Fibroblast of villous mesenchyme (primary cell): ENCODE measurements at places on chromosomes 4 and X. TPM values are rescaled to one million over a fixed set of nuclear protein-coding genes. Genes with fewer than 3 reads are reported as not detected.

- DNase-seq = no peak
Observed at GRCh38 chr4:153645183-153645582, 38.9 kb upstream of the TLR2 start.

- no peak for DNase-seq
Observed at GRCh38 chr4:6453688-6453990, 18.8 kb downstream of the PPP2R2C start.

Gene COX7B2
- total RNA-seq = not detected in 2 replicates

GRCh38 chrX:118525174-118525730, 29.6 kb downstream of the DOCK11 start:
- no peak for DNase-seq

Gene ATP1B4
- total RNA-seq = not detected in 2 replicates

DNA sequence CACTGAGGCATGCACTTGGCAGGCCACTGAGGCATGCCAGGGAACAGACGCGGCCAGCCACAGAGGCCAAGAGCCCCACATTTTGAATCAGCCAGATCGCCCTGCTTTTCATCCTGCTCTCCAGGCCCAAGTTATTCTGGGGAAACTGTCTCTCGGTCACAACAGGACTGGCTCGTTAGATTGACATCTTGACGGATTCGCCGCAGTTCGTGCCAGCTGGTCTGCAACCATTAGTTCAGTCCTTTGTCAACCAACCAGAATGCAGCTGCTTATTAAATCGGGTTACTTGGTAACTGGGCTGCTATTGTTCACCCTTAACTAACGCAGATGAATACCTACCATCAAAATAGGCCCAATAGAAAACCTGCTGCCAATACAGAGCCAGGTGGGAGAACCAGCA, 16.7 kb downstream of the CLDN34 start:
- no peak for DNase-seq

DNA sequence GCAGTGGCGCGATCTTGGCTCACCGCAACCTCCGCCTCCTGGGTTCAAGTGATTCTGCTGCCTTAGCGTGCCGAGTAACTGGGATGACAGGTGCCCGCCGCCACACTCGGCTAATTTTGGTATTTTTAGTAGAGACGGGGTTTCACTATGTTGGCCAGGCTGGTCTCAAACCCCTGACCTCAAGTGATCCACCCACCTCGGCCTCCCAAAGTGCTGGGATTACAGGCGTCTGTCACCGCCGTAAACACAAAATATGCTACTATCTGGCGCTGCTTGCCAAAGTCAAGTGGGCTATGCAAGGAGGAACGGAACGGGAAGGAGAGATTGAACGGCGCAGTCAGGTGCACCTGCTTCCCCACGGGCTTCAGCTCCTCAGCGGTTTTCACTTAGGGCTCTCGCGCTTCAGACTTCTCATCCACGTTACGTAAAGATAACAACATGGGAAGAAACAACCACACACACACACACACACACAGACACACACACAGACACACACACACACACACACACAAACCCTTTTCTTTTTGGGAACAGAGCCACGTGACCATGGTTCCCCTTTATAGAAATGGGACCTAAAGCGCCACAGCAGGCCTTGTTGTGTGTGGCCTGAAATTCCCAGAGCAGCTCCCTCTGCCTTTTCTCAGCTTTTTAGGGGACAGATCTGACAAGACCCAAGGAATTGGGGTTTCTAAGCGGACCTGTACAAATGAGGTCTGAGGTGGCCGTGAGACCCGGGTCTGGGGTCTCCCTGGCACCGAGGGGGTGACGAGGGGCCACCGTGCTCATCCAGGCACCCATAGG, 1.5 kb downstream of the P2RY8 start:
- no peak for DNase-seq

Gene CT55
- not detected in 2 replicates for total RNA-seq

Gene IL9R
- not detected in 2 replicates for total RNA-seq

Gene EDA
- under 0.01 TPM in 1 of 2 replicates, not detected in the other for total RNA-seq

Gene GYPE
- total RNA-seq = 0.64 and 0.86 TPM in 2 replicates

Gene LRRC66
- total RNA-seq = 0.32 and 0.43 TPM in 2 replicates

DNA sequence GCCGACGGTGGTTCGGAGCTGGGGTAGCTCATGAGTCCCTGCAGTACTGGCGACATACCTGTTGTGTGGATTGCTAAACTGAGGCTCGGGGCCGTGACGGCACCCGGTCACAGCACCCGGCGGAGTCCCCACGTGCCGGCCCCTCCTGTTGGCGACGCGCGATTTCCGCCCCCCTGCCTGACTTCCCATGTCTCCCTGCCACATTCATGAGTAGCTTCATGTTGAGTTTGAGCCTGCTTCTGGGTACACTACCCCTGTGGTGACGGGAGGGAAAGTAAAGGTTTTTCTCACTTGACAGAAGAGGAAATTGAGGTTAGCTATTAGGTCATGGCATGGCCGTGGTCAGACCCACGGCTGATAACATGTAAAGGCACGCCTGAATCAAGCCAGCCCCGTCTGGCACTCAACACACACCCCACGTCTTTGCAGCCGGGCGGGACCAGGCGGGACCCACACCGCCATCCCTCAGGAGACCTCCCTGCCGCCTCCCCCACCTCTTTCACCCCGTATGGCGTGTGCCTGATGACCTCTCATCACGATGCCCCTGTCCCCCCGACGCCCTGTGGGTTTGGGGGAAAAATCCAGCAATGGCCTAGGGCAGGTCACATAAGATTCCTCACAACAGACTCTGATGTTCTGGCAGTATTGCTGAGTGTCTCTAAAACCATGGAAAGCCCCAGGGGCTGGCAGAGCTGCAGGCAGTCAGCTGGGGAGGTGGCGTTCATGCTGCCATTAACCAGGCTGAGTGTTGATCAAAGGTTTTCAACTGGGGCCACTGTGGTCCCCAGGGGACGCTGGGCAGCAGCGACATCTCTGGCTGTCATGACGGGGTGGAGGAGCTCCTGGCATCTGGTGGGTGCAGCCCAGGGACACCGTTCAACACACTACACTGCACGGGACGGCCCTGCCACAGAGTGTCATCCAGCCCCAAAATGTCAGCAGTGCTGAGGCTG, 29.2 kb downstream of the P2RY8 start:
- DNase-seq = no peak

DNA sequence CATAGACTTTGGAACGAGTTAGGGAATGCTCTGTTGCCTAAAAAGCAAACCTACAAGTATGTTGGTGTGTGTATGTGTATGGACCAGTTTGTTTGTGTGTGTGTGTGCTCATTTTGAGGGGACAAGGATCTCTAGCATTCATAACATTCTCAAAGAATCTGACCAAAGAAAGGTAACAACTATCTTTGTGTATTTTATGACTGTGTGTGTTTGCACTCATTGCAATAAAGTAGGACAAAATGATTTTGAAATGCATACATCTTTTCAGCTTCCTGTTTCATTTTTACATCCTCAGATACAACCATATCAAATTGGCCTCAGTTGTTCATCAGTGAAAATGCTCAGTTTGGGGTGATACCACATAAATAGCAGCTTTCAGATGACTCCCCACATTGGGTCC, 8.3 kb upstream of the XK start:
- no peak for DNase-seq

Gene SPACA5B
- not detected in 2 replicates for total RNA-seq

- peak; percentile 8 for DNase-seq
Observed at GRCh38 chr4:55125763-55126541, 557 bp upstream of the KDR start.

GRCh38 chr4:184451726-184452125, 22.6 kb downstream of the IRF2 start:
- peak; percentile 75 for DNase-seq

Gene AWAT2
- not detected in 2 replicates for total RNA-seq

- DNase-seq = no peak
Observed at GRCh38 chr4:78167510-78167909, 110.4 kb downstream of the FRAS1 start.

- no peak for DNase-seq
Observed at GRCh38 chr4:140343303-140343702, 30.1 kb upstream of the SCOC start.

DNA sequence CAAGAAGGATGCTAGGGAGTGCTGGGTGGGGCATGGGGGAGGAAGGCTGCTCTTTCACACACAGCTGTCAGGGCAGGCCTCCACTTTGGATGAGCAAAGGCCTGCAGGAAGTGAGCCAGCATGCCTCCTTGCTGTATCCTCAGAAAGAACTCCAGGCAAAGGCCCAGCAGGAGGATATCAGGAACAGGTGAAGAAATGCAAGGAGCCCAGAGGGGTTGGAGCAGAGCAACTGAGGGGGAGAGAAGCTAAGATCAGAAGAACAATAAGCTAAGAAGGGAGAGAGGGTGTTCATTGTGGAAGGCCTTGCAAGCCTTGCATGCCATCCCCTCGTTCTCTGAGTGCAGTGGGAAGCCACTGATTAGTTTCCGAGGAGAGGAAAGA, 115.1 kb downstream of the CAMK2D start:
- peak; percentile 21 for DNase-seq

Gene GAGE12F
- total RNA-seq = not detected in 2 replicates
